ENCODE measurements at places on chromosomes 1 and 21. TPM values are rescaled to one million over a fixed set of nuclear protein-coding genes. Genes with fewer than 3 reads are reported as not detected.
A peak's percentile ranks its signal among the peaks of the same experiment; 100 is the strongest.

- H3K4me1 ChIP-seq, result peaks cover 7% of the 10 kb centered on the region
- H3K36me3 ChIP-seq, result no peaks in the 10 kb centered on the region
Observed at GRCh38 chr1:202184750-202185460, 8.7 kb upstream of the LGR6 start.

- H3K4me3 ChIP-seq, result no peak overlapping the region
- H3K27me3 ChIP-seq, result no peaks in the 10 kb centered on the region
- no peaks in the 10 kb centered on the region for H3K4me1 ChIP-seq
- no peaks in the 10 kb centered on the region for H3K36me3 ChIP-seq
- H3K27ac ChIP-seq, result no peak overlapping the region
- DNase-seq, result no peak
Observed at GRCh38 chr1:246001142-246001836, 505.8 kb downstream of the SMYD3 start.

DNA sequence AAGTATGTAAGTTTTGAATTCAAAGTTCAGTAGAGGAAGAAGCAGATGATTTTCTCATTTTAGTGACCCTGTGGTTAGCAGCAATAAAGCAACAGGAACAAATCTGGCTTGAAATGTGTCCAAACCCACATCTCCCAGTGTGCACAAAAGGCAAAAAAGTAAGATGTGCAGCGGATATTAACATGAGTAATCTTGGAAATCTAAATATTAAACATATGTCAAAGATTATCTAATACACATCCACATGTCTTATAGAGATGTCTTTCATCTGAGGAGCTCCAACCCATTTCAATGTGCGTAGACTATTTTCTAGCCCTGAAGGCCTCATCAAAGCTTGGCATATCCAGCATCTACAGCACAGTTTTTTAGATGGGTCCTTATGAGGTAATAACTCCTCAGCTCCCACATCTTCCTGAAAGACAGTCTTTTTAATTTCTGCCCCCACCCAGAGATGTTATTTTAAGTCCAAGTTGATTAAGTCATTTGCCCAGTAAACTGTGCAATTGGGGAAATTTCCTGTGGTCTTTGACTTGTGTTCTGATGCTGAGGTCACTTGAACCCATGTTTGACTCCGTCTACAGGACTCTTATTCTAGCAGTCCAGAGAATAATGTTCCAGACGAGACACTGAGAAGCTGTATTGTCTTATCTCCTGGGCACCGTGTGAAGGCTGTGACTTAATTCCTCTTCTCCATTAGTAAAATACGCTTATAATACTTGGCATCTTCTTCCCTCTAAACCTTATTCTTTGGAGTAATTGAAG, 73.7 kb downstream of the LMO4 start:
- H3K4me1 ChIP-seq, result no peaks in the 10 kb centered on the region
- H3K4me3 ChIP-seq, result no peak overlapping the region
- H3K27me3 ChIP-seq, result no peaks in the 10 kb centered on the region
- DNase-seq, result no peak
- H3K36me3 ChIP-seq, result no peaks in the 10 kb centered on the region
- no peak overlapping the region for H3K27ac ChIP-seq

DNA sequence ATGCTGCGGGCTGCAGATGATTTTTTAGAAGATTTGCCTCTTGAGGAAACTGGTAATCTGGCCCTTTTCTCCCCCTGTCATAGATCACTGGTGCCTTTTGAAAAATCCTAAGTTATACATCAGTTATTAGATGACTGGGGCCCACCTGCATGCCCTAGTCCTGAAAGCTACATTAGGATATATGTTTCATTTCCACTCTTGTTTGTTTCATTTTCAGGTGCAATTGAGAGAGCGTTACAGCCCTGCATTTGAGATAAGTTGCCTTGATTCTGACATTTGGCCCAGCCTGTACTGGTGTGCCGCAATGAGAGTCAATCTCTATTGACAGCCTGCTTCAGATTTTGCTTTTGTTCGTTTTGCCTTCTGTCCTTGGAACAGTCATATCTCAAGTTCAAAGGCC, 8.1 kb upstream of the IFI44 start:
- H3K4me3 ChIP-seq, result no peak overlapping the region
- DNase-seq, result no peak
- no peaks in the 10 kb centered on the region for H3K27me3 ChIP-seq
- peaks cover 19% of the 10 kb centered on the region for H3K4me1 ChIP-seq
- H3K36me3 ChIP-seq, result peaks cover 6% of the 10 kb centered on the region

Gene CD1C
- 0.39 TPM for total RNA-seq

DNA sequence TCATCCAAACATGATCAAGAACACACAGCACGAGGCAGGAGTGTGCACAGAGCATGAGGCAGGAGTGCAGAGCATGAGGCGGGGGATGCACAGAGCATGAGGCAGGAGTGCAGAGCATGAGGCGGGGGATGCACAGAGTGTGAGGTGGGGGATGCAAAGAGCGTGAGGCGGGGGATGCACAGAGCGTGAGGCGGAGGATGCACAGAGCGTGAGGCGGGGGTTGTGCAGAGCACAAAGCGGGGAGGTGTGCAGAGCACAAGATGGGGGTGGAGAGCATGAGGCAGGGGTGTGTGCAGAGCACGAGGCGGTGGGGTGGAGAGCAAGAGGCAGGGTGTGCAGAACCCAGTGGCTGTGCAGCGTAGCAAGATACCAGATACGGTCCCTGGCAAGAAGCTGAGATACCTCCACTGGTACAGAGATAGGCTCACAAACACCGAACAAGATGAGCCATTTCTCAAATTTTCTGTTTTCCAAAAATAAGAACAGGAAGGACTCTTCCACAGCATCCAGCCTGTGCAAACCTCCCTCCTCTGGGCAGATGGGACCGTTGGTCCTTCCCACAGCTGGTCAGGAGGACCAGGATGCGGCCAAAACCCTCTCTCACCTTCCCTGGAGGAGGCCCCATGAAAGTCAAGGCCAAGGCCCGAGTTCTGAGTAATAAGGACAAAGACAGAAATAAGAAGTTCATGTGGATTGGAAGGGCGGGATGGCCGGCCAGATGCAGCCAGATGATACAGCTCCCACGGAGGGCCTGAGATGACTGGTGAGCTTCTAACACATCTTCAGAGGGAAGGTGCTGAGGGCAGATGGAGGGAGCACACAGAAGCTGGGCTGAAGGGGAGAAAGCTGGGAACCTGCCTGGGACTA, 12.0 kb downstream of the SPATC1L start:
- H3K36me3 ChIP-seq, result no peaks in the 10 kb centered on the region
- no peak overlapping the region for H3K27ac ChIP-seq
- no peaks in the 10 kb centered on the region for H3K27me3 ChIP-seq
- H3K4me3 ChIP-seq, result no peak overlapping the region
- H3K4me1 ChIP-seq, result peaks cover 6% of the 10 kb centered on the region

Gene TMPRSS3
- 1.5 TPM for total RNA-seq

Gene GREM2
- total RNA-seq, result 0.16 TPM

DNA sequence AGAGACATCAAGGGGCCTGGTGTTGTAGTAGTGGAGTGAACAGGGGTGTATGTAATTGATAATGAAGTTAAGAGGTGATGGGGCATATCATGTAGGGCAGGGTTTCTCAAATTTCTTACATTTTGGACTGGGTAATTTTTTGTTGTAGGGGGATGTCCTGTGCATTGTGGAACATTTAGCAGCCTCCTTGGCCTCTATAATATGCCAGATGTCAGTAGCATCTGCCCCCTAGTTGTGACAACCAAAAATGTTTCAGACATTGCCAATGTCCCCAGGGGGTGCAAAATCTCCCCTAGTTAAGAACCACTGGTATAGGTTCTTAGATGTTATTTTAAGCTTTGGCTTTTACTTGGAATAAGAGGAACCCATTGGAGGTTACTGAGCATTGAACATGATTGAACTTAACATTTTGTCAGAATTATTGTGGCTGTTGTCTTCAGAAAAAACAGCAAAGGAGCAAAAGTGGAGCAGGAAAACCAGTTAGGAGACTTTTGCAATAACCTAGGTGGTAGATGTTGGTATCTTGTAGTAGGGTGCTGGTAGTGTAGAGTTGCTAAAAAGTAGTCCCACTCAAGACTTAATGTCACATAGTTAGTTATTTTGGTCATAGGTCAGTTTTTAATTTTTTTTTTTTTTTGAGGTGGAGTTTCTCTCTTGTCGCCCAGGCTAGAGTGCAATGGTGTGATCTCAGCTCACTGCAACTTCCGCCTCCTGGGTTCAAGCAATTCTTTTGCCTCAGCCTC, 6.2 kb downstream of the ZNF326 start:
- peaks cover 11% of the 10 kb centered on the region for H3K4me1 ChIP-seq
- no peak overlapping the region for H3K4me3 ChIP-seq
- DNase-seq, result no peak

- H3K27ac ChIP-seq, result no peak overlapping the region
- no peaks in the 10 kb centered on the region for H3K4me1 ChIP-seq
- no peak for DNase-seq
Observed at GRCh38 chr1:222370081-222370912, 177.6 kb downstream of the HHIPL2 start.

GRCh38 chr1:10510520-10511493, 36.1 kb downstream of the PEX14 start:
- peak; percentile 76 for DNase-seq
- no peaks in the 10 kb centered on the region for H3K27me3 ChIP-seq
- no peaks in the 10 kb centered on the region for H3K36me3 ChIP-seq
- H3K4me3 ChIP-seq, result peak overlapping the region; percentile 38
- peaks cover 77% of the 10 kb centered on the region for H3K4me1 ChIP-seq

DNA sequence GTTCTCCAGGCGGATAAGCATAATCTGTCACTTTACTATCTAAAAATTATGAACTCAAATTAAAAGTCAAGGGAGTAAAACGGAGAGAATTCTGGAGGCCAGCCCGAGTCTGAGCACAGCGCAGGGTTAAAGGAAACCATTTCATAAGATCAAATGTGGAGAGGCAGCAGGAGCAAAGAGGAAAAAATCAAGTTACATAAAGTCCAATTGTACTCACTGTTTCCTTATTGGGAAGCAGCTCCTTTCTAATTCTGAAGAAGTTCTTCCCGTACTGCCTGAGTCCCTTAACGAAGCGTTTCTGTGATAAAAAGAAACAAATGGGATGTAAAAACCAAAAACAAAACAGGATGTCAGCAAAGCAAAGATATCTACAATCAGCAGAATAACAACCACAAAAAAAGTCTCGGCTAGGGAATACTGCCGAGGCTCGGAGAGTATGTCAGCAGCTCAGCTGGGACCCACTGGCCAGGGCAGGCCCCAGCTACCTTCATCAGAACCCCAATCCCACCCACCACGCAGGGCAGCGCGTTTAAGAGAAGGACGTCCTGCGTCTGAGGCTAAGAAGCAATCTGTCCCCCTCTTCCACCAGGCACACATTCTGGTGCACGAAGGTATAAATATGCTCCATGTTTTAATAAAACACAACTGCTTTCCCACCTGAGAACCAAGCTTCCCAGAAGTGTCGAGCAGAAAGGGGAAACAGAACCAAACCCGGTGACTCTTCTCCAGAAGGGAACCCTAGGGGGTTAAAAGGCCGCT, 104.8 kb downstream of the SLC45A1 start:
- no peaks in the 10 kb centered on the region for H3K27me3 ChIP-seq
- H3K27ac ChIP-seq, result peak overlapping the region; percentile 78
- peak overlapping the region; percentile 88 for H3K4me3 ChIP-seq
- H3K36me3 ChIP-seq, result peaks cover 27% of the 10 kb centered on the region
- H3K4me1 ChIP-seq, result peaks cover 67% of the 10 kb centered on the region

DNA sequence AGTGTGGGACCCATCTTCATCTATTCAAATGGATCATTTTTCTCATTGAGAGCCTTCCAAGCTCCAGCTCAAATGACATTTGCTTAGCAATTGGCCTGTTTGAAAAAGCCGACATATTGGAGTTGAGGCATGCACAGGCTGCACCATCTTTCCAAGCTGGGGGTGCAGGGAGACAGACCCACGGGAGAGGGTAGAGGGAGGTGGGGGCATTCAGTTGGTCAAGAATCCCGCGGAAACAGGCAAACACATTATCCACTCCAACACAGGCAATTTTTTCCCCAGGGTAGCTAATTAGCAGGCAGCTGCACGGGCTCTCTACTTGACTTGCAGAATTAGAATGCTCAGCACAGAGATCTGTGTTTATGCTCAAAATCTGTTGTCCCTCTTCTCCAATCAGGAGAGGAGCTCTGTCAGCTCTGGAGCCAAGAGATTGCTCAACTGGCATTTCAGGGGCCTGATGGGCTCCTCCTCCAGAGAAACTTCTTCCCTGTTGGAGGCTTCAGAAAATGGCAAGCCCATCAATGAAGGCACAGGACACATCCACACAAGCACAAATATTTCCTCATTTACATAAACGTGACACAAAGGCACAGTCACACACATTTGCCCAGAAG, 267.8 kb downstream of the FOXD2 start:
- H3K27me3 ChIP-seq, result peaks cover 40% of the 10 kb centered on the region
- no peak overlapping the region for H3K4me3 ChIP-seq

DNA sequence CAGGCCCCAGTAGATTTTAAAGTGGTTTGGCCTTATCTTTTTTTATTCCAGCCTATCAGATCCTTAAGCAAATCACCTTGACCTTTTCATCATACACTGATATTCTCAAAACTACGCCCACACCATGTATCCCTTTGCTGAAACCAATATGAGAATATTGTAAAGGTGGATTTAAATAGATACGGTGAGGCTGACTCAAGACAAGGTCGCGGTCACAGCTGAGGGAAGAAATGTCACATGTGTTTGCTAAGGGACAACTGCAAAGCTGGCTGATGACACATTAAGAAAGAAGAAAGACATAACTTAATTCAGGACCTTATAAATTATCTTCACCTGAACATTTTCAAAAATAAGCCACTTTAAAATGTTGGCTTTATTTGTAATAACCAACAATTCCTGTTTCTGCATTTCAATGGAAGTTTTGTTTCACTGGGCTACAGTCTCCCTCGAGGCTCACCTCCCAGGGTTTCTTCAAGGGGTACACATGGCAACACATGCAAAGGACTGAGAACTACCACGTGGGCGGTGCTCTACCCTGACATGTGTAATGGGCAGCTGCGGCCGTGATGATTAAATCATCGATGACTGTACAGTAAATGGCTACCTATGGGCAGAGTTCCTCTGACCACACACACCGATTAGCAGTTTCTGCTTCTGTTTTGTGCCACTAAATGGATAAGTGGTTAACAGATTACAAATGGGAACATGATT, 189.5 kb downstream of the SIPA1L2 start:
- H3K27me3 ChIP-seq, result no peaks in the 10 kb centered on the region
- H3K4me1 ChIP-seq, result no peaks in the 10 kb centered on the region
- H3K27ac ChIP-seq, result no peak overlapping the region

GRCh38 chr1:21174654-21175323, 1.9 kb downstream of the EIF4G3 start:
- no peaks in the 10 kb centered on the region for H3K27me3 ChIP-seq
- DNase-seq, result no peak

- peaks cover 30% of the 10 kb centered on the region for H3K4me1 ChIP-seq
- peaks cover 19% of the 10 kb centered on the region for H3K36me3 ChIP-seq
- peak overlapping the region; percentile 86 for H3K4me3 ChIP-seq
- H3K27me3 ChIP-seq, result no peaks in the 10 kb centered on the region
- peak overlapping the region; percentile 68 for H3K27ac ChIP-seq
Observed at GRCh38 chr1:39576016-39576657, 453 bp downstream of the PABPC4 start.

Gene LRRIQ3
- total RNA-seq, result 0.08 TPM

GRCh38 chr1:181064702-181065101, 23.8 kb upstream of the IER5 start:
- H3K36me3 ChIP-seq, result no peaks in the 10 kb centered on the region
- H3K4me1 ChIP-seq, result peaks cover 13% of the 10 kb centered on the region
- H3K27me3 ChIP-seq, result no peaks in the 10 kb centered on the region
- H3K27ac ChIP-seq, result no peak overlapping the region
